ENCODE measurements at places on chromosomes 16 and 17. TPM values are rescaled to one million over a fixed set of nuclear protein-coding genes. Genes with fewer than 3 reads are reported as not detected.

GRCh38 chr16:1602285-1602684 is 9.6 kb downstream of the IFT140 start:
- no peak for DNase-seq

DNA sequence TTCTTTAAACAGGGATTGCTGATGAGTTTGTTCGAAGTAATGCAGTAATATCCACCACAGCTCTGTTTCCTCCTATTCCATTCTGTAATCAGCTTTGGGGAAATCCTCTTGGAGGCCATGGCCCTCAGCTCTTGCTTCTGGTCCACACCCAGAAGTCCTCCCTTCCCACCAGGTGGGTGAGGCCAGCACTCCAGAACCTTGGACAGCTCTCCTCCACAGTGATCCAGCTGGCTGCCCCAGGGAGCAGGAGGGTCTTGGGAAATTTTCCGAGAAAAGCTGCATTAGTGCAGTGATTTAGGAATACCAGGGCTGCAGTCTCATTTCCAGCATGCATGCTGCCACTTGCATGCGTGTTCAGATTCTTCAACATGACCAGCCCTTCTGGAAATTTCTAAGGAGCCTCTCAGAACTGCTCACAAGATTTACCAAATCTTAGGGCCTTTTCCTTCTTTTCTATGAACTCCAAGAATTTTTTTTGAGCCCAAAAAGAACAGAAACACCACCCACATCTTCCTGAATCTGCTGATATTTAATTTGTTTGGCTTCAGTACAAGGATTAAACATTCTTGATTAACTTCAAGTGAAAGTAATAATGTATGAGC is 4.2 kb downstream of the SMPD3 start:
- DNase-seq, result peak; percentile 20

GRCh38 chr17:76497979-76498875 is 3.0 kb downstream of the RHBDF2 start:
- no peak for DNase-seq

DNA sequence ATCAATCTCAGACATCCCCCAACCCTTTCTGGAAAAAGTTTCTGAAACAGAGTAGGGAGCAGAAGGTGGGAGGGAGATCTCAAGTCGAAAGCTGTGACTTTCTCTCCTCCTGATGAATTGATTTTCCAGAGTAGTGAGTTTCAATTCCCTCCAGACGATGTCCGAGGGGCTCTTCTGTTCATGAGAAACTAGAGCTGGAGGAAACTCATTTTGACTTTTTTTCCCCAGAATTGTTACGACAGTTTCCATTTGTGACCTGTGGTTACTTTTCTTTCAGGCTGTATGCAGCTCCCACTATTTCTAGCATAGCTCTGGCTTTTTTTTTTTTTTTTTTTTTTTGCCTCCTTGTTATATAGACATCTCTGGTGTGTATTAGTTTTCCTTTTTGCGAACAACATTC is 422.1 kb upstream of the SALL1 start:
- no peak for DNase-seq

DNA sequence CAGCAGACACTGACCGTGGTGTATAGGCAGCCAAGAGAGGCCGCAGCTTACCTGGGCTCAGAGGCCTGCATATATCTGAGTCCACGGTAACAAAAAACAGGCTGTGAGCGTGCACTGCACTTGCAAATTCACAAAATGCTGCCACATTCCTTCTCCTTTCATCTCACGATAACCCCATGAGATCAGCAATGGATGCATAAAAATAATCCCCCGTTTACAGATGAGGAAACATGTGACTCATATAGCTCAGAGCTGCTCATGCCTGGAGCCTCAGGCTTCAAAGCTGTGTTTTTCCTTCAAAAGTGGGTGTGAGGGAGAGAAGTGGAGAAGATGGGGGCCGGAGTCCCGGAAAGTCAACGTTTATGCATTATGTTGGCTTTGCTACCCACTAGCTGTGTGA is 118.3 kb upstream of the FOXF1 start:
- DNase-seq, result no peak

DNA sequence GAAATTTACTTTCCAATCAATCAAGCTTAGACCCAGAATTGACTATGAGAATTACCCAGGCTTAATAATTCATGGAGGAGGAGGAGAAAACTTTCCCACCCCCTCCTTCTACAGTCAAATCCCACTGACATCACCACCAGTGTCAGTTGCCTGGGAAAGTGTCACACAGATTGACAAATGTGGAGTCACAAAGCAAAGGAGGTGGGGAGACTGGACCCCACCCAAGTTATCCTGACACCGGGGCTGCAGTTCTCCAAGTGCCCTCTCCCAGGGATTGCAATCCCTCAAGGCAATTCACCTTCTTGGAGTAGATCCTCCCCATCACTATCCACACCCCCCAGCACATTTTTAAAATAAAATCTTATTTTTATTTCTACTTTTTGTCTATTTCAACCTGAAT is 100.2 kb upstream of the CDH11 start:
- DNase-seq, result no peak

Gene ZNF629
- polyA plus RNA-seq, result 12.3 TPM

Gene WIPI1
- 39.9 TPM for polyA plus RNA-seq

Gene CALB2
- 0.33 TPM for polyA plus RNA-seq

Gene SMTNL2
- 163 TPM for polyA plus RNA-seq

DNA sequence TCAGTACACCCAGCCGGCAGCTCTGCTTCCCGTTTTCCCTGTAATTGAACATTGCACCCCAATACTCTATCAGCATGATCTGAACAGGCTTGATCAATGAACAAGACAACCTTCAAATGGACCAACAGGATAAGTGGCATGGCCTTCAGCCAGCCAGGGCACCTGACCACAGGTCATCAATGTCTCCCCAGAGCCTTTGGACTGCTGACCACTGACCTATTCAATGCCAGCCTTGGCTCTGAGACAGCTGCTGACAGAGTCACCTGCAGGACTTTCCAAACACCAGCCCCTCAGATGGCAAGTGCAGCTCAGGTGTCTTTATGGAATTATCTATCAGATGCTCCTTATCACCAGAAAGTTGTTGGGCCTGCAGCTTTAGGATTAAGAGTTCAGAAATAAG is 462.9 kb upstream of the ASIC2 start:
- DNase-seq, result no peak

DNA sequence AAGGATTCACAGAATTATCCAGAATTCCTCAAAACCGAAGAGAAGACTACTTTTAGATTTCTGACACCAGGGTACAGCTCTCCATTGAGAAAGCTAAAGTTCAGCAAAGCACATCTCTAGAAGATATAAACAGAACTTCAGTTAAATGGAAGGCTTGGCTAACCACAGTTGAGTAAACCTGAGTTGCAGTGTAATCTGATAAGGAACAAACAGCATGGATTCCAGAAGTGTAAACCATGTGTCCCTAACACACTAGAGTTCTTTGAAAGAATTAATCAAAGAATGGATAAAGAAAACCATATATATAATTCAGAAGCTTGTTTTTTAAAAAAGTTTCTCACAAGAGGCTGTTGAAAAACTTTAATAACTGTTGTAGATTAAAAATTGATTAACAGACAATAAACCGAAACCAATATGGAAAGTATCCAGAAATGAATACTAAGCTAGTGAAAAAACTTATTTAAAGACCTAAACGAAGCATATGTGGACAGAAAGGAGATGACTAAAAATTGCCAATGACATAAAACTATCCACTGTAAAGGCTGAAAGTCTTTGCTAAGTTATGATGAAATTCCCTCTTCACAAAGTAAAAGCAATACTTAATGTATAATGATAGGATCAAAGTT is 4.3 kb downstream of the RNF43 start:
- DNase-seq, result no peak

GRCh38 chr16:88978608-88979346 is 1.8 kb upstream of the CBFA2T3 start:
- DNase-seq, result no peak

GRCh38 chr16:4693956-4694641 is 737 bp downstream of the NUDT16L1 start:
- peak; percentile 16 for DNase-seq

GRCh38 chr16:20681821-20682760 is 15.4 kb downstream of the ACSM1 start:
- DNase-seq, result no peak

DNA sequence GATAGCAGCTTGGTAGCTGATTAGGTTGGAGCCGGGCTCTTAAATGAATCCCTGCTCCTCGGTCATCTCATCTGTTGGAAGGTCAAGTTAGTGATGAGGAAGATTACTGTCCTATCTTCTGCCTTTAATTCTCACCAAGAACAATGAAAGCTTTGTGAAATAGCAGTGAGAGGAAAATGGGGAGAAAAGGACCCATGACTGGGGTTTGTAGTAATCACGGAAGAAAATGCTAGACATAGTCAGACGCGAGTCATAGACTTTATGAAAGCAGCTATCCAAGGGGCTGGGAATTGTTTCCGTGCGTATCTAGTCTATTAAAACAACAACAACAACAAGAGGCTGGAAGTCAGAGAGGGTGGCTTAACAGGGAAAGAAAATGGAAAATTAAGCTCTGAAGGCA is 18.3 kb downstream of the PIK3R5 start:
- no peak for DNase-seq

DNA sequence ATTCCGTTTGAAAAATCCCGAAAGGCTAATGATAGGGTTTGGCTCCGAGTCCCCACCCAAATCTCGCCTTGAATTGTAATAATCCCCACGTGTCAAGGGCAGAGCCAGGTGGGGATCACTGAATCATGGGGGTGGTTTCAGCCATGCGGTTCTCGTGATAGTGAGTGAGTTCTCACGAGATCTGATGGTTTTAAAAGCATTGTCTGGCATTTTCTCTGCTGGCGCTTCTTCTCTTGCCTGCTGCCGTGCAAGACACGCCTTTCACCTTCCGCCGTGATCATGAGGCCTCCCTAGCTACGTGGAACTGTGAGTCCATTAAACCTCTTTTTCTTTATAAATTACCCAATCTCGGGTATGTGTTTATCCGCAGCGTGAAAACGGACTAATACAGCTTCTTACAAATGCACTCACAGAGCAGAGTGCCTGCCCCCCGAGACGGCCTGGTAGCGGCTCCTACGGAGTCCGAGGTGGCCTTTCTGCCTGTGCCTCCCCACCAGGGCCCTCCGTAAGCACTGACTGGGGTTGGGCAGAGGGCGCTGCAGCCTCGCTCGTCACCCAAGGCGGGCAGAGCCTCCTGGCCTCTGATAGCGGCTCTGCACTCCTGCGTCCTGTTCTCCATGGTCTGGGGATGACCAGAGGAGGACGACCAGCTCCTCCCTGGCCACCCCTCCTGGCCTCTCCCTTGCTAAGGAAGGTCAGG is 131.7 kb downstream of the FOXL1 start:
- no peak for DNase-seq

- DNase-seq, result no peak
These were observed 936 bp upstream of the RASL10B start for GRCh38 chr17:35730400-35731005.

Gene EVI2A
- polyA plus RNA-seq, result 1.9 TPM

Gene MT1H
- not detected for polyA plus RNA-seq

GRCh38 chr17:75872434-75873351 is 5.7 kb downstream of the TRIM47 start:
- no peak for DNase-seq

DNA sequence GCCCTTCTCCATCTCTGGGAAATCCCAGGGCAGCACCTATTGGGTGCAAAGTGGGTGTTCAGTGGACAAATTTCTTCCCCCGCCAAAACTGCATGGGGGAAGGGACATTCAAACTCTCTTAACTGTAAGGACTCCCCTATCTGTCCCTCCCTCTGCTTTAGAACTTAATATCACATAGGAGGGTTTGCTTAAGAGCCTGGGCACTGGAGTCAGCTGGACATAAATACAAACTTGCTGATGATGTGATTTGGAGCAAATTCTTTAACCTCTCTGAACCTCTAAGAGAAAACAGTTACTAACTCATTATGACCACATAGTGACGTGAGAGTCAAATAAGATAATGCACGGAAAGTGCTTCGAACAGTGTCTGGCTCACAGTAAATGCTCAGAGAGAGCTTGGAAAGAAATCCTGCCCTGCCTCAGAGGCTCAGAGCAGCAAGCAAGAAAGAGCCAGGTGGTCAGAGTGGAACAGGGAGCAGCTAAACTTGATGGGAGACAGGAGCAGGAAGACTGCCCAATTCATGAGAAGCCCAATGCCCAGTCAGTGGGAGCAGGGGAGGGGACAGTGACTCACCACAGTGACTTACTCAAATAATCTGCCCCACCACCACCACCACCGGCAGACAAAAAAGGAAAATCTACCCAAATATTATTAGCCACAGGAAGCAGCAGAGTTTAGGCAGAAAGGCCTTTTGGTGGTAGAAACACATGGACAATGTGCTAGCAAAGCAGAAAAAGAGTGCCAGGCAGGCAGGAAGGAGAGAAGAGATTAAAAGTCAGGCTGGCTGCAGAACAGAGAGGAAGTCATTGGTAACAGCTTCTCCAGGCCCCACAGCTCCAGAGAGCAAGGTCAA is 23.9 kb upstream of the CCL1 start:
- DNase-seq, result no peak

DNA sequence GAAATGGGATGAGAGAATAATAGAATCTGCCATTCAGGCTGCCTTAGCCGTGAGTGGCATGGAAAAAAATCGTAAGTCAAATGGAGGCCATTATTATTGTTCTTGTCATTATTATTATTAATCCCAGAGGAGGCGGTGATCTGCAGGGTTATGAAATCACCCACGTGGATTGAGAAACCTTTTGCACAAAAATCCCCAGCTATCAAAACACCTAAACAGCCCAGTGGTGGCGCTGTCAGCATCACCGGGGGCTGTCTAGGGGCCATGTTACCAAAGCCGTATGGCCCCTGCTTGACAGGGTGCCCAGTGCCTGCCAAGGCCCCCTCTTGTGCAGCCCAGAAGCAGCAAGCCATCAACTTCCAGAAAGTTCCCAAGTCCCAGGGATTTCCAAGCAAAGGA is 25.2 kb downstream of the CNGB1 start:
- DNase-seq, result no peak

DNA sequence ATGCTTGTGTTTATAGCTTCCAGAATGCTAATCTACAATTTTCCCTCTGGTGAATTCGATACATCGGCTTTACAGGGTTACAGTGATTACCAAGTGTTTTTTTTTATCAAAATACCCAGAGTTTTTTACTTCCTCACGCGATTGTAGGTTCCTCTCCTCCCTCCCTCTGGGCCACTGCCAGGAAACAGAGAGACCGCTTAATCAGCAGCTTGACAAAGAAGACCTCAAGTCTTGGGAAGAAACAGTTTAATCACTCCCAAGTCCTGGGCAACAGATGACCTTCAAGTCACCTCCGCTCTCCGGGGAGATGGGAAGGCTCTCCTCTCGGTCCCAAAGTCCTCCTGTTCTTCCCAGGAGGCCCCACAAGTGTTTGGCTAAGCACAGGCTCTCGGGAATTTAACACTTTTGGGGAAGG is 23.5 kb downstream of the SMTNL2 start:
- DNase-seq, result no peak

DNA sequence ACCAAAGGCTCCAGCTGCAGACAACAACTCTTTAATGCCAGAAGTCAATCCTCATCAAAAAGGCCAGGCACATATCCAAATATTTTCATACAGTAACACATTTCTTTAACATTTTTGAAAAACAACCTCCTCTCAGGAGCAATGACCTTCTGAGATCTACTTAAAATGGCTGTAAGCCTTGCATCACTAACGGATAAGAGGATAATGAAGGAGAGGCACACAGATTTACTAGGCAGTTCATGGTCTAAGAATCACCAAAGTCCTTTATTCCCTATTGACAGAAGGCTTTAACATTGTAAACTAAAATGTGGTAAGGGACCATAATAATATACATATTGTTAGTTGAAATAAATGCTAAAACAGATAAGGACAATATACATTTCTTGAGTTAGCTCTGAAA is 114.7 kb downstream of the USP32 start:
- DNase-seq, result no peak

- no peak for DNase-seq
These were observed 1.9 kb downstream of the SEC14L1 start for GRCh38 chr17:77142689-77143088.
